Endothelial cell (in vitro differentiated cells): ENCODE measurements at places on chromosomes 3 and 15. TPM values are rescaled to one million over a fixed set of nuclear protein-coding genes. Genes with fewer than 3 reads are reported as not detected.
A peak's percentile ranks its signal among the peaks of the same experiment; 100 is the strongest.

The CCDC39 gene
- total RNA-seq = 0.46 TPM

DNA sequence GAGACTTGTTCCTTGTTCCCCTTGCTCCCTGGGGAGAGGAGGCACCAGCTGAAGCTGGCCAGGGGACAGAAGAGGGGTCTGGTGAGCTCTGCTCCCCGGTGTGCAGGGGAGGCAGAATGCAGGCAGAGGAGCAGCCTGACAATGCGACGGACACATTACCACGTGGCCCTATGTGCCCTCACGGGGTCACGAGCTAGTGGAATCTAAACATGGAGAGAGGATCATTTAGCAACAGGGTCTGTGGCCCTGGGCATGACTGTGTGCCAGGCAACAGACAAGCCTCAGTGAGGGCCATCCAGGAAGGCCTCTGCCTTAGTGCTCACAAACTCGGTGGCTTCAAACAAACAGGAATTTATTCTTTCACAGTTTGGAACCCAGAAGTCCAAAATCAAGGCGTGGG is 8.5 kb upstream of the MUC4 start:
- peaks cover 4% of the 10 kb centered on the region for H3K27me3 ChIP-seq
- no peaks in the 10 kb centered on the region for H3K4me1 ChIP-seq
- H3K36me3 ChIP-seq = no peaks in the 10 kb centered on the region
- H3K4me3 ChIP-seq = no peak overlapping the region

- H3K4me1 ChIP-seq = no peaks in the 10 kb centered on the region
- no peaks in the 10 kb centered on the region for H3K27me3 ChIP-seq
- no peak overlapping the region for H3K4me3 ChIP-seq
- H3K27ac ChIP-seq = no peak overlapping the region
These were observed 88.2 kb downstream of the AP4E1 start for GRCh38 chr15:50996641-50997040.

- H3K36me3 ChIP-seq = no peaks in the 10 kb centered on the region
- no peaks in the 10 kb centered on the region for H3K4me1 ChIP-seq
- DNase-seq = no peak
- H3K27ac ChIP-seq = no peak overlapping the region
- H3K27me3 ChIP-seq = peaks cover 2% of the 10 kb centered on the region
- no peak overlapping the region for H3K4me3 ChIP-seq
These were observed 630.4 kb upstream of the TBL1XR1 start for GRCh38 chr3:177827511-177828207.

- H3K36me3 ChIP-seq = peaks cover 3% of the 10 kb centered on the region
- peaks cover 27% of the 10 kb centered on the region for H3K27me3 ChIP-seq
- H3K4me1 ChIP-seq = peaks cover 39% of the 10 kb centered on the region
- H3K4me3 ChIP-seq = peak within 1 kb of the TSS; percentile 90
These were observed at the start of gene SLITRK3 for GRCh38 chr3:165195640-165196576. TSS of gene SLITRK3 (minus strand) at chr3:165196384. CDS start at chr3:165190830, 5,554 bp downstream.

GRCh38 chr3:157388976-157389375 is 47.7 kb upstream of the PTX3 start:
- no peaks in the 10 kb centered on the region for H3K36me3 ChIP-seq
- no peak overlapping the region for H3K4me3 ChIP-seq
- no peak for DNase-seq
- H3K27me3 ChIP-seq = no peaks in the 10 kb centered on the region
- H3K27ac ChIP-seq = no peak overlapping the region

DNA sequence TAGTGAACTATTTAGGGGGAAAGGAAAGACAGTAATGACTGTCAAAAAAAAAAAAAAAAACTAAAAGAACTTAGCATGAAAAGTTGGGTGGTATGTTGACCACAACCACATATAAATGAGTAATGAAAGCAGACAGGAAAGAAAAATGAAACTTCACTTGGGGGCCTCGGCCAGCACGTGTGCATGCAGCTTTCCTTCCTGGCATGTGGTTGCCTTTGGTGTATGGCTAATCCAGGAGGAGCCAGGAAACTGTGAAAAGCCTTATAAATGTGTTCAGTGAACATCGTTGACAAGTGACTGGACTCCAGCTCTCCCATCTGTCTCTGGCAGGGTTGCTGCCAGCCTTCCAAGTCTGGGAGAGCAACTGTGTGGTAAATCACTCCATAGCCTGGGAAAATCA is 195.1 kb downstream of the DTWD1 start:
- DNase-seq = no peak
- no peak overlapping the region for H3K4me3 ChIP-seq
- H3K27ac ChIP-seq = no peak overlapping the region
- H3K4me1 ChIP-seq = peaks cover 7% of the 10 kb centered on the region
- no peaks in the 10 kb centered on the region for H3K27me3 ChIP-seq

- H3K27me3 ChIP-seq = peaks cover 3% of the 10 kb centered on the region
- no peak overlapping the region for H3K4me3 ChIP-seq
- H3K4me1 ChIP-seq = peaks cover 5% of the 10 kb centered on the region
- DNase-seq = no peak
- H3K36me3 ChIP-seq = no peaks in the 10 kb centered on the region
- H3K27ac ChIP-seq = no peak overlapping the region
These were observed 58.1 kb downstream of the ATP10A start for GRCh38 chr15:25805031-25805430.

- no peak for DNase-seq
- peaks cover 5% of the 10 kb centered on the region for H3K27me3 ChIP-seq
- no peak overlapping the region for H3K4me3 ChIP-seq
- no peaks in the 10 kb centered on the region for H3K36me3 ChIP-seq
- H3K27ac ChIP-seq = no peak overlapping the region
These were observed 6.7 kb upstream of the H1-8 start for GRCh38 chr3:129536374-129536667.

The GASK1A gene
- total RNA-seq = 0.72 TPM

GRCh38 chr3:49930922-49931321 is 1.3 kb upstream of the MON1A start:
- H3K27me3 ChIP-seq = peaks cover 4% of the 10 kb centered on the region
- H3K27ac ChIP-seq = peak overlapping the region; percentile 54
- no peaks in the 10 kb centered on the region for H3K36me3 ChIP-seq

- peaks cover 26% of the 10 kb centered on the region for H3K27me3 ChIP-seq
- no peak overlapping the region for H3K4me3 ChIP-seq
- no peak overlapping the region for H3K27ac ChIP-seq
- peaks cover 7% of the 10 kb centered on the region for H3K4me1 ChIP-seq
- no peak for DNase-seq
These were observed 4.4 kb upstream of the IQSEC1 start for GRCh38 chr3:13077431-13078162.
